ENCODE measurements at places on chromosomes 12 and 14.

GRCh38 chr14:101332281-101332680 is 229.0 kb upstream of the DIO3 start:
- DNase-seq, result no peak

- no peak for DNase-seq
These were observed 214.1 kb downstream of the FBXL14 start for GRCh38 chr12:1380171-1380851.

DNA sequence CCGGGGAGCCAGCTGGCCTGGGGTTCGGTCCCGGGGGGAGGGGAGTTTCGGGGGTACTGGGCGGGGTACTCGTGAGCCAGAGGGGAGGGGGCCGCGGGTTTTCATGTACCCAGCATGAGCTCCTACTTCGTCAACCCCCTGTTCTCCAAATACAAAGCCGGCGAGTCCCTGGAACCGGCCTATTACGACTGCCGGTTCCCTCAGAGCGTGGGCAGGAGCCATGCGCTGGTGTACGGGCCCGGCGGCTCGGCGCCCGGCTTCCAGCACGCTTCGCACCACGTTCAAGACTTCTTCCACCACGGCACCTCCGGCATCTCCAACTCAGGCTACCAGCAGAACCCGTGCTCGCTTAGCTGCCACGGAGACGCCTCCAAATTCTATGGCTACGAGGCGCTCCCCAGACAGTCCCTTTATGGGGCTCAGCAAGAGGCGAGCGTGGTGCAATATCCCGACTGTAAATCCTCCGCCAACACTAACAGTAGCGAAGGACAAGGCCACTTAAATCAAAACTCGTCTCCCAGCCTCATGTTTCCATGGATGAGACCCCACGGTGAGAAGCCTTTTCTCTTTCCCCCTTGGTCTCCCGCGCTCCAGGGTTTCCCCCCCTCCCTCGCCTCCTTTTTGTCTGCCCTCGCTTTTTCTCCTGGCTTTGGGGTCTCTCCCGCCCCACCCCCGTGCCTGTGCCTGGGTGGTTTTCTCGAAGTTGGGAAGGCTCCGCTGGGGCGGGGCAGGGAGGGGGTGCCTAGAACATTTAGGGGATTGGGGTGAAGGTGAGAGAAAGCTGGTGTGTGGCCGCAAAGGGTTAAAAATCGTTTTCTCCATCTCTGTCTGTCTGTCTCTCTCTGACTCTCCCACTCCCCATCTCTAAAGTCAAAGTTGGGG is 627 bp downstream of the HOXC8 start:
- no peak for DNase-seq

- peak; percentile 73 for DNase-seq
These were observed 11.5 kb downstream of the RITA1 start for GRCh38 chr12:113196990-113197389.

DNA sequence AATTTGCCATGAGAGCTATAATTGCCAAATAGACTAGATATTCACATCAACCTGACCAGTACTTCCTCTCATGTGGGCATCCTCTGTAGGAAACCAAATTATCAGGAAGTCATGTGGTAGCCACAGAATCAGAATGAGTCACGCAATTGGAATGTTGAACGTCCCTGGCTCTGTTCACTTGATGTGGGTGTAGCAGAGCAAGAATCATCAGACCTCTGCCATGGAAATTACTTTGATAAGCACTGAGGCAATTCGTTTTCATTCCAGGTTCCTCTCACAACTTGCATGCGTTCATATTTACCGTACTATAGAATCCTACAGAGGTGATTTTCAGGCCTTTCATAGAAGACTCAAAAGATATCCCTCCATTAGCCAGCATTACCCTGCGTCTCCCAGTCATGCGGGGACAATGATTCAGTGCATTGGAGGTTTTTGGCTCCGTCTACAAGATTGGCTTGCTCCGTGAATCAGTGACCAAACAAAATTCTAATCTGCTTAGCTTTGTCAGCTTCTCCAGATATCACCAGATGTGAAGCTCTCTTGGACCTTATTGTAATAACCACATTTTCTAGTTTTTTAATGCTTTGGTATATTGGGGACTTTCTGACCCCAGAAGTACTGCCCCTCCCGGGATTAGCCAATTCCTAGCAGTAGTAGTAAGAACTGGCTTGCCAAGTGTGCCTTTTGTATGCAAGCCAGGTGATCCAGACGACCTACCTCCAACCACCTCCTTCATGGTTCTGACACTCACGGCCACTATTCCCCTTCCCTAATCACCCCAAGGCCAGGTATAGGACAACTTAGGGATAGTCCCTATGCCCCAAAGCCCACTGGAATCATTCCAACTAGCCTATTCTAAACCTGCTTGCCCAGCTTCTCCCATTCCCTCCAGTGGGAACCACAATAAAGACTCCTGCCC is 133.4 kb downstream of the KICS2 start:
- DNase-seq, result peak; percentile 75

DNA sequence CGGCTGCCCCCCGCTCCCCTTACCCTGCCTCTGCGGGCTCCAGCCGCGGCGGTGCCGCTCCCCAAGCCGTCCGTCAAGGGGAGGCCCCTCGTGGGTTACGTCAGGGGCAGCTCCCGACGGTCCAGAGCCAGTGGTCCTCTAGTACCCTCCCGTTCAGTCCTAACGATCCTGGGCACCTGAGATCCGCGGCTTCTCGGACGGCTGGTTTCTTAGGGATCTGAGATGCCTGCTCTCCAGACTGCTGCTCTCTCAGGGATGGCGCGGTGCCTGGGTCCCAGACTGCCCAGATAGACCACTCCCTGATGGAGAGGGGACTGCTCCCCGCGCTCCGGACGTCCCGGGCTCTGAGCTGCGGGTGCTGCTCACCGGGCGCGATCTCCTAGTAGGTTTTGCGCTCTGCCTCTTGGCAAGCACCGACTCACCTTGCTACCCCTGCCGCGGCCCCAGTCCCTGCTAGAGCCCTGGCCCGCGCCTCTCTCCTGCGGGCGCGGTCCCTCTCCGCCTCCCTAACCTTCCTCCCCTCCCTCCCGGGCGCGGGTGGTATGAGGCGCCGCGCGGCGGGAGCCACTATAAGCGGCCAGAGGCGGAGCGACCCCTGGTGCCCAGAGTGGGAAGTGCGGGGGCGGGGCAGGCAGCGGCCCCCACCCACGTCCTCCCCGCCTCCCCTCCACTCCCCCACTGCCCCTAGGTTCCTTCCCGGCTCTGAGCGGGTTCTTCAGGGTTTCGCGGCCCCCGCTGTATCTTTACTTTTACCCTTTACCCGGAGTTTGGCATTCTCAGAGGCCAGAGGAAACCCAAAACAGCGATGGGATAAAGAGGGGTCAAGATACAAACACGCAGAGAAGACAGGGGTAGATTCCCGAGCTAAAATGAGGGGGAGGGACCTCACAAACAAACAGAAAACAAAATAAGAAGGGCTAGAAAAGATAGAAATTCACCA is at the start of gene C1QL4:
TSS of gene C1QL4 (minus strand) at position 544 of the 940 bp plus-strand sequence. CDS start 711 bp downstream, outside the sequence.
- DNase-seq, result peak; percentile 85

- no peak for DNase-seq
These were observed 11.5 kb upstream of the CHD4 start for GRCh38 chr12:6618483-6619225.

DNA sequence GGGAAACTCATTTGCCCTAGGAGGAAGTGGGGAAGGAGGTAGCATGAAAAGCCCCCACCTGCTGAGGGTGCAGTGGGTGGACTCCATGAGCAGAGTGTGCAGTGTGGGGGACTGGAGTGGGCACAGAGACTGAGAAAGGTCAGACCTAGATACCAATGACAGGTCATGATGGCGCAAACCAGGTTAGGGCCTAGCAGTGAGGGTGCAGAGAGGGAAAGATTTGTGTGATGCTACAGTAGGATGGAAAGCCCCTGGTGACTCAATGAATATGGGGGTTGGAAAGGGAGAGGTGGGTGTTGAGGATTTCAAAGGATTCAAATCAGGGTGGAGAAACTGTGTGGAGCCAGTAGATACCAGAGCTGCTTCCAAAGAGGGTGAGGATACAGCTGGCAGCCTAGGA is 319.2 kb downstream of the DPF3 start:
- DNase-seq, result no peak

GRCh38 chr14:75751296-75751695 is 90.2 kb downstream of the TTLL5 start:
- no peak for DNase-seq

DNA sequence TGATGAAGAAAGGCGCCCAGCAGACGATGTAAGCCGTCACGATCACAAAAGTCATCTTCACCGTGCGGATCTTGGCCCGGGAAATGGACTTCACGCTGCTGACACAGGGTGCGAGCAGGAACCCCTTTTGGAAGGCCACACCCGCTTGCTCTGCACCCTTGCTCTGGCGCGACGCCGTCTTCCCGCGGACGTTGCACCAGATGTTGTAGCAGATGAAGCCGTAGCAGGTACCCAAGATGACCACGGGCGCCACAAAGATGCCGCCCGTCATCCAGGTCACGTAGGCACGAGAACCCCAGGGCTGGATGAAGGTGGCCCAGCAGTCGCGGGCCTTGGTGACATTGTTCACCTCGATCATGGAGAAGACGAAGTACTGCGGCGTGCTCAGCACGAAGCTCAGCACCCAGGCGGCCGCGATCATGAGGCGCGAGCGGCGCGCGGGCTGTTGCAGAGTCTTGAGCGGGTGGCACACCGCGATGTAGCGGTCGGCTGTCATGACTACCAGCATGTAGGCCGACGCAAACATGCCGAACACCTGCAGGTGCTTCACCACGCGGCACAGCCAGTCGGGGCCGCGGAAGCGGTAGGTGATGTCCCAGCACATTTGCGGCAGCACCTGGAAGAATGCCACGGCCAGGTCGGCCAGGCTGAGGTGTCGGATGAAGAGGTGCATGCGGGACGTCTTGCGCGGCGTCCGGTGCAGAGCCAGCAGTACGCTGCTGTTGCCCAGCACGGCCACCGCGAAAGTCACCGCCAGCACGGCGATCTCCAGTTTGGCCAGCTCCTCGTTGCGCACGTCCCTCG is 890 bp downstream of the AVPR1A start:
- DNase-seq, result peak; percentile 60

GRCh38 chr12:20443792-20444191 is 75.5 kb downstream of the PDE3A start:
- no peak for DNase-seq

DNA sequence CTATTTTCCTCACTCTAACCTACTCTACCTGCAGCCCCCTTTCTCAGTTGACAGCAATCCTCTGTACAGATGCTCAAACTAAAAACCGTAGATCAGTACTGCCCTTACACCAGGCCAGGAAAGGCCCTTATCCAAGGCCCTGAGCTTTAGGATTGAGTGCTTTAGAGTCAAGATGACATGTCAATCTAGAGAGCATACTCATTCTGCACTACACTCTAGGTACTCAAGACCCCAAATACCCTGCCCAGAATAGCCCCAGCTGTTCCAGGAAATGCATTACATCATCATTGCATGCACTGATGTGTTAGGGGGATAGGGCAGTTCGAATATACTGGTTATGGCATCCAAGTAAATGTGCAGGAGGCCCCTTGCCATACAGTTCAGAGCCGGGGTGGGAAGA is 3.5 kb upstream of the PHLDA1 start:
- DNase-seq, result no peak

DNA sequence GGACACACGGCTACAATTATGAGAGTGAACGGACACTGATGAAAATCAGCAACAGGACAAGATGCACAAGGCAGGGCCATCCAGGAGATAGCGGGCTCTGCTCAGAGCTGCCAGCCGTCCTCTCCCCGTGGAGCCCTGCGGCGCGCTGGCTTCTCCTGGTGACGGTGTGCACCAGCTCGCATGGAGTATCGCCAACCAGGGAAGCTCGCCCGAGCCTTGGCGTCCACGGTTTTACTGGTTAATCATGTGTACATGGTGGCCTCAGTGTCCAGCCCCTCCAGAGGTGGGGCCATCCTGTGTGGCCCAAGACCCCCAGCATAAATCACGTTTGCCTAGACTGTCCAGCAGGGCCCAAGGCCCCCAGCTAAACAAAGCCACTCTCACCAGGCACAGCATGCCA is 31.2 kb upstream of the DYNC1H1 start:
- DNase-seq, result no peak

DNA sequence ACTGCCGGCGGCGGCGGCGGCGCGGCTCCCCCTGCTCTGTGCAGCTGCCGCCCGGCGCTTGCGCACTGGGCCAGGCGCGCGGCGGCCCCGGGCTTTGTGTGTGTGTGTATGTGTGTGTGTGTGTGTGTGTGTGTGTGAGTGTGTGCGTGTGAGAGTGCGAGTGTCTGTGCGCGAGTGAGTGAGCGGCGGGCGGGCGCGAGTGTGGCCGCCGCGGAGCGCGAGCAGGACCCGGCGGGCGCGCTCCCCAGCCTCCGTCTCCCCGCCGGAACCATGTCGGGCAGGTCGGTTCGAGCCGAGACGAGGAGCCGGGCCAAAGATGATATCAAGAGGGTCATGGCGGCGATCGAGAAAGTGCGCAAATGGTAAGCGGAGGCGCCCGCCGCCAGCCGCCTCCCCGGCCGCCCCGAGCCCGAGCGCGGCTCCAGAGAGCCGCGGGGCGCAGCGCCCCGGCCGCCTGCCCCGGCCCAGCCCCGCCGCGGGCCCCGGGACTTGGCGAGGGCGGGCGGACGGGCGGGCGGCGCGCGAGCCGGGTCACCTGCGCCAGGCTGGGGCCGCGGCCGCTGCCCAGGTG is at the start of gene BCL7A:
TSS of gene BCL7A (plus strand) at position 63 of the 571 bp plus-strand sequence. CDS start at position 271, 208 bp downstream.
- peak; percentile 70 for DNase-seq

DNA sequence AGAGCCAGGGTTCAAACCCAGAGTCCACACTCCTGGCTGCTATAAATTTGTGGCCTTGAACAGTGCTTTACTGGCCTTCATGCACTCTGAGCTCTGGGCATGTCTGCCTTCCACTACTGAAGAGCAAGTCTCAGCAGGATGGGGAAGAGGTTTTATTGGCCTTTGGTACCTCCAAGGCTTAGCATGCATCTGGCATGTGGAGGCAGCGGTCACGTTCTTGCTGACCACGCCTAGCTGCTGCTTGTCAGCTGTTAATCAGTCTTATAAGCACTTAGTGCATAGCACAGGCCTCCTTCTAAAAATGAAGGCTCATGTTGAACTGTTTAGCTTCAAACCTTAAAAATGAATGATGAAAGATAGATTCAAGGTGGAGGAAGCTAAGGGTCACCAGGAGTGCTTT is 177.5 kb downstream of the PELI2 start:
- DNase-seq, result no peak
